ENCODE measurements at places on chromosomes 3 and 15. TPM values are rescaled to one million over a fixed set of nuclear protein-coding genes. Genes with fewer than 3 reads are reported as not detected.
A peak's percentile ranks its signal among the peaks of the same experiment; 100 is the strongest.

PLCH1 gene
- total RNA-seq = 1.3 TPM

GRCh38 chr3:142040941-142041491, 108.3 kb downstream of the TFDP2 start:
- DNase-seq = no peak

- no peak for DNase-seq
Observed at GRCh38 chr15:55743729-55744655, 1.0 kb upstream of the PRTG start.

DNA sequence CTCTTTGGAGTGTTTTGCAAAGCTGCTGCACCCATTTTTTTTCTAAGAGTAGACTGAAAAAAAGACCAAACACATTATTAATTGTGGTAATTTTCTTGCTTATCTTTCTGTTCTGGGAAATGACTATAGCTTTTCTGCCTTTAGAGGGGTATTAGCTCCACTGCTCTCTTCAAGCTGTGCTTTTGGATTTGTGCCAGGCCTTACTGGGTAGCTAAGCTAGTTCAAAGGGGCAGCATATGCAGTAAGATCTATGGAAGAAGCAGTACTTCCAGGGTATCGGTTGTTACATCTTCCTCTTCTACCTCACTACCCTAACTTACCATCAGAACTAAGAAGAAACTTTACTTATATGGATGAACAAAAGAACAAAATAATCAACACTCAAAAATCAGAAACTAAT, 28.7 kb upstream of the ARIH1 start:
- no peak for DNase-seq

DNA sequence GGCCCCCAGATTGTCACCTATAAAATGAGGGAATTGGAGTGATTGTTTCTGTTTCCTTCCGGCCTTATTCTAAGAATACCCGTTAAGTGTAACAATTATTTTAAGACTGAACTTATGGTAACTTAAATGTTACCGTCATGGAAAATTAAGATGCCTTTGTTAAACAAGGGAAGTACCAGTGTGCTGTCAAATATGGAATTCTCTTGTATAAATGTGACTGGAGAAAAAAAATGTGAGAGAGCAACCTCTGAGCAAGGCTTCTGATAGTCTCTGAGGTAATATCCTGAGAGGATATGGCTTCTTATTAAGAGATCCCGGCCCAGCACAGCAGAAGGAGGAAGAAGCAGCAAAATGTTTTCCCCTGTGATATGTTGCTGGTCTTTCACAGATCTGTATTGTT, 480.7 kb upstream of the ADAMTS9 start:
- DNase-seq = no peak

GRCh38 chr3:173371848-173372487, 25.6 kb upstream of the NLGN1 start:
- no peak for DNase-seq

GRCh38 chr3:142828703-142829305, 60.1 kb downstream of the PCOLCE2 start:
- peak; percentile 86 for DNase-seq

DNA sequence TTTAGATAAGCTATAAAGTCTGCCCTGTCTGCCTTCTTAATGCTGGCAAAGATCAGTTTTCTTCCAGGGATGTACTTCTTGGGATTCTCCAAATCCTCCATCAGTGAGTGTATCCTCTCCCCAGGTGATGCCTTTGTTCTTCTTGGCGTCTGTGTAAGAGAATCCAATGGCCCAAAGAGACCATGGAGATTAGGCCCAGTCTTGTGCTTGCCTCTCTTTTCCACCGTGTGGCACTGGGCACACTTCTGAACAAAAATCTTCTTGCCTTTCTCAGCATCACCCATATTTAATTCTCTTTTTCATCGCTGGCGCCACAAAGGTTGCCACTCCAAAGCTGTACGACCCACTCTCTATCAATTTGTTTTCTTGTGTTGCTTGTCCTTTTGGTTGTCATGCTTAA, 32.2 kb upstream of the TAMM41 start:
- DNase-seq = no peak

BOC gene
- 85.3 TPM for total RNA-seq

DNA sequence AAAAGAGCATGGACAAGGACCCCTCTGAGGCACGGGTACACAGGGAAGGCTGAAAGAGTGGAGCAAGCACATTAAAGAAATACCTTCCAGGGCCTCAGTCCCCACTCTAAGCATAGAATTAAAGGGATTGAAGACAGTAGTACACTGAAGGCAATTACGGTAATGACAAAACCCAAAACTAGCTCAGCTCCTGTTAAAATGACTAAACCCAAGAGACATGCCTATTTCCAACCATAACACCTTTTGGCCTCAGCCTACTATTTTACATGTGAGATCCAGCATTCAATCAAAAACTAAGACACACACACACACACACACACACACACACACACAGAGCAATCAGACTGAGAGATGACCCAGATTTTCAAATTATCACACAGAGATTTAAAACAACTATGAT, 19.8 kb downstream of the MAP4 start:
- DNase-seq = no peak

P2RY13 gene
- not detected for total RNA-seq

Data from mesothelial cell of epicardium (in vitro differentiated cells).